AML-193 (cell line): ENCODE measurements at places on chromosomes 5 and 9.

DNA sequence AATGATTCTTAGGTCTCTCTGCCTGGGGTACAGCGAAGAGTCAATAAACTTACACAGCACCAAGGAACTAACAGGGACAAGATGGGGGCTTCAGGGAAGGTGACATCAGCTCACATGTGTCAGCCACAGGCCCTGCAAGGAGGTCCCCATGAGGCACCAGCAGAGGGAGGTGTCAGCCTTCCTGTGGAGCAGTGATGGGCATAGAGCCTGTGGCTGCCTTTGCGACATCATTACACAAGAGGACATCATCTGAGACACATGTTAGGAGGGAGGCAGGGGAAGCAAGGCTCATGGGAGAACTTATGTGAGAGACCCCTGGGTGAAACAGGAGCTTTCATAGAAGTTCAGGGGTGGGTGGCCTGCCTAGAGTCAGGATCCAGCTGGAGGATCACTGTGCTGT lies 389.6 kb downstream of the SEMA5A start:
- peak; percentile 12 for DNase-seq

DNA sequence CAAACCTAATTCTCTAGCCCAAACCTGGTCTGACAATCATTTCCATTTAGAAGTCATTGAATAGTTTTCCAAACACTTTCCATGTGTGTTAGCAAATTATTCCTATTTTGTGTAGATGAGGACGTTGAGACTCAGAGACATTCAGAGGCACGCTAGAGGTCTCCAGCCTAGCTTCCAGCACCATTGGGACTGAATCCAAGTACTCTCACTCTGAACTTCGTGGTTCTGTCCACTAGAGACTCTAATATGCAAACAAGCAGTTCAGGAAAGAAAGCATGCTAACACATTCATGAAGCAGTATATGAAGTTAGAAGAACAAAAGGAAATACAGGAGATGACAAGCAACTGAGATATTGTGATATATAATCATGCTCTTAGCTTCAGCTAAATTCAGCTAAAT lies 354.8 kb downstream of the NTRK2 start:
- no peak for DNase-seq

DNA sequence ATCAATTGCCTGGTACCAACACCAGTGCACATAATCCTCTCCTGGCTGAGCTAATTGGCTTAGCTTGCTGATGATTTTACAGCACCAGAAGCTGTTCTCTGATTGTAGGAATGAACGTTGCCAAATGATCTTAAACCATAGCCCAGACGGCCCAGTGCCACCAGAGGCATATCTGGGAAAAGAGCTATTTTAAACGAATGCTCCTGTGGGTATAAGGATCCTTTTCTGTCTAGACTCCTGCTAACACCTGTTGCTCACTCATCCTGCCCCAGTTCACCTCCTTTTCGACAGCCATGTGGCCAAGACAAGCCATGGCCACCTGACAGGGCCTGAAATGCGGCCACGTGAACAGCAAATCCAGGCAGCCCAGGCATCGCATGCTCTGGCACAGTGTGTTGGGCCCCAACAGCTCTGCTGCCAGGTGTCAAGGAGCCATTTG lies 289.9 kb upstream of the SLC30A5 start:
- DNase-seq, result no peak

DNA sequence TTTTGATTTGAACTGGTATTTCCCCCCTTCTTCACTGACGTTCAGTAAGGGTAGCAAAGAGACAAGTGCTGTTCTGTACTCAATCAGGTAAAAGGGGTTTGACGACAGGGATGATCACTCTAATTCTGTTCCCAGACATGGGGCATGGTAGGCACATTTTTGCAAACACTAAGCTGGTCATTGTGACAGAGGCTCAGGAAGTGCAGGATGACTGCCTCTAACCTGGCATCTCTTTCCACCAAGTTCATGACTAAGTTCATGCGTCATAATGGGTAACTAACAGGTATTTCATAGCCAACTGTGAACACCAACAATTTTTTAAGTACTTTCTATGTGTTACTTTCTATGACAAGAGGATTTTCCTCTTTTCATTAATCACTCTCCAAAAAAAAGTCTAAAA lies 166.5 kb downstream of the MAPKAP1 start:
- no peak for DNase-seq

- no peak for DNase-seq
These were observed 118.4 kb downstream of the CTNND2 start for GRCh38 chr5:11785771-11786352.

DNA sequence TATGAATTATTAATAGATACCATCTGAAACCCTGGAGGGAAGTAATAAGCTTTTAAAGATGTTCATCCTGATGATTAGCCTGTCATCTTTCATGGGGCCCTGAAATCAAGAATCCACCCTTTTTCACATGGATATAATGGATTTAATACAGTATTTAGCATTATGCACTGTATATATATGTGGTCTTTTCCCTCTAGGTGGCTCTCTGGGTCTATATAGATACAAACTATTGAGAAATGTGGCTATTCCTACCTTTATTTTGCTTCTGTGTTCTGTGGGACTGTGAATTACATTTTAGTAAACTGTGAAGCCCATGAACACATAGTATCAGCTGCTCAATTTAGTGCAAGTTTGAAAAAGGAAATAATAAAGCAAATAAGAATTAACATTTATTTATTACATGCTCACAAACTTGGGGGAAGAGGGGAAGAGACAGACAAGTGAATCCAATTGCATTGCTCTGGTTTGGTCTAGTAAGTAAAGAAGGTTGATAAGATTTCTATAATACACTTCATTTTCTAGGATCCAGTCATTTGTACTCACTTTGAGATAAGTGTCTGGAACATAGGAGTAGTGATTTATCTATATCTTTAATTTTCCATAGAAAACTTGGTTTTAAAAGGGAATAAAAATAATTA lies 112.2 kb downstream of the SCAMP1 start:
- peak; percentile 28 for DNase-seq

DNA sequence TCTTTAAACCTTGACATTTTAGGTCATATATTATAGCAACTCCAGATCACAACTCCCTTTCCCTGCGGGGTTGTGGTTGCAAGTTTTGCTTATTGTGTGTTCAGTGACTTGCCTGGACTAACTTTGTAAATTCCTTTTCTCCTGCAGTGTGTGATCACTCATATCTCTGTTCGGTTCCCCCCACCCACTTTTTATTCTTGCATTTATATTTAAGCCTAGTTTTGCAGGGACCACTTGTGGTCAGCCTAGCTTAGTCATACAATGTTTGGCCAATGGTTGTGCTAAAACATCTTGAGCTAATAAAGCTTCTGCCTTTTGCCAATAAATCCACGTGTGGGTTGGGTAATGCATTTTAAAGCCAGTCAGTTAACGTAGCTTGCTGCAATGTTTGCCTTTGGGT lies 146.5 kb upstream of the IRX4 start:
- no peak for DNase-seq

- DNase-seq, result no peak
These were observed 93.9 kb upstream of the PRLR start for GRCh38 chr5:35324201-35324600.

DNA sequence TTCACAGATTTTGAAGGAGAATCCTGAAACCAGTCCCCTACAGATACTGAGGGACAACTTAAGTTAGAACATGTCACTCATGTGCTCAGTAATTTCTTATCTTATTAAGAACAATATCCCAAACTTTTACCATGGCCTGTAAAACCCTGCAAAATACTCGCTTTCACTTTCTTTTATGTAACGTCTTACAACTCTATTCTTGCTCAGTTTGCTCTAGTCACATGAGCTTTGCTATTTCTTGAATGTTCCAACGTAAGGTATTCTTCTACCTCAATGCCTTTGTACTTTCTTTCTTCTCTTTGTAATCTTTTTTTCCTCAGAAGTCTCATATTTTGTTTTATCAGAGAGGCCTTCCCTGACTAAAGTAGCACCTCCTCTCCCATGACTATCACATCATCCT lies 14.1 kb downstream of the TMEM38B start:
- no peak for DNase-seq

DNA sequence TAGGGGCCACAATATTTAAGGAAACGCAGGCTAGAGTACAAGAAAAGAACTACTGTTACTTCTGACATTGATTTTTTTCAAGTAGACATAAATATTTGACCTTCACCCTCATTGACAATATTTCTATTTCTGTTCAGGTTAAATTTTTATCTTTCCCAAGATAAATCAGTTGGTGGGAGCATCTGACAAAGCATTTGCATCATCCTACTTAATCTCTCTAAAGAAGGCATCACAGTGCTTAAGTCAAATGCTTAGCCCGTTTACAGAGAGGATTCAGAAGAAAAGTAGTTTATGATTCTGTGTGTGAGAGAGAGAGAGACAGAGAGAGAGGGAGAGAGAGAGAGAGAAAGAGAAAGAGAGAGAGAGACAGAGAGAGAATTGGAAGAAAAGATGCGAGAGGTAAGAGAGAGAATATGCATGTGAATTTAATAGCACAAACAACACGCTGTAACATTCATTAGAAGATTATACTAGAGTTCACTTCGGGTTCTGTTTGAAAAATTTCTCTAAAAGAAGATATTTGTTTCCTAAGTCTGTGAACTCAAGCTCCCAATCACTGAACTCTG lies 1093.3 kb upstream of the CDH6 start:
- no peak for DNase-seq

GRCh38 chr5:81251922-81252321 lies 18.8 kb downstream of the CKMT2 start:
- DNase-seq, result no peak

GRCh38 chr5:125967576-125967975 lies 455.6 kb upstream of the GRAMD2B start:
- DNase-seq, result no peak

- no peak for DNase-seq
These were observed 138.1 kb downstream of the C9orf50 start for GRCh38 chr9:129482521-129483414.

DNA sequence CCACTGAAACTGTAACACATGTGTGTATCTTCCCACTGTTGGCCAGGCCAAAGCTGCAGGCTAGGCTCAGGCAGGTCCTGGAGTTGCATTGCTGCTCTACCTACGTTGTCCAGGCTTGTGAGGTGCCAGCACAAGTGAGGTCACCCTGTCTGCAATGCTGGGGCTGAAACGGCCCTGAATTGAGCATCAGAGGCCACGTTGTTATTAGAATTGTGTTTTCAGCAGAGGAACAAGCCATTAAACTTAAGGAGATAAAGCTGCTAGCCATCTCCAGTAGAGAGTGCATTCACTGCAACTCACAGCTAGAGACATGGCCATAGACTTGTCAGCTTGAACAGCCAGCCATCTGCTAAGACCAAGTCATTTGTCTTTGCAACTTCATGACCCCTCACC lies 191.8 kb downstream of the SEMA6A start:
- no peak for DNase-seq

- DNase-seq, result peak; percentile 96
These were observed 132.0 kb downstream of the FAM174A start for GRCh38 chr5:100667161-100667630.

- no peak for DNase-seq
These were observed 32.9 kb upstream of the TRIO start for GRCh38 chr5:14110196-14110595.

DNA sequence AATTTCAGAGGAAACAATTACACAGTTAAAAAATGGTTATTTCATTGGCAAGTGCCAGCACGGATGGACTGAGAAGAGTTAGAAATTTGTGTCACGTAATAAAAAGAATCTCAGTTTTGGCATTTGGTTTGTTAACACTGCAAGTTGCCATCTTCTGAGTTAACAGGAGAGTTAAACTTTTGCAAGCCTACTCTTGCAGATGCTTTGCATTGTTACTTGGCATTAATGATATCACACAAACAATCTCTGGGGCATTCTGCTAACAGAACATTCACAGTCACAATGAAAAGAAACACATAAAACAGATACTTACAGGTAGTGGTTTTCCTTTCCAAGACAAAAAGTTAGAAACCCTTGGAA lies 647 bp downstream of the FREM1 start:
- DNase-seq, result no peak
